ENCODE measurements at places on chromosomes 11 and 22.

DNA sequence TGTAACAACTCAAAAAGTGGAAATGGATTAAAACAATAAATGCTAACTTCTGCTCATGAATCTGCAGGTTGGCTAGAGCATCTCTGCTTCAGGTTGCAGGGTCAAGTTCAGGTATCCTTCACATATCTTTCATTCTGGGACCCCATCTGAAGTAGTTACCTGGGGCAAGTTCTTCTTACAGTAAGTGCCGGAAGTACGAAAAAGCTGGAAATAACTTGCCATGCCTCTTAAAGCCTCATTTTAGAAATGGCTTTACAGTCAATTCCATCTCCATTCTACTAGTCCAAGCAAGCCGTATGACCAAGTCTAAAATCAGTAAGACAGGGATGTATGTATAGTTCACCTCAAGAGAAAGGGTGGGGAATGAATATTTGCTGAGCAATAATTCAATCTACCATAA lies 93.7 kb downstream of the FCHSD2 start:
- no peak for DNase-seq

GRCh38 chr11:124153821-124154220 lies 29.3 kb upstream of the OR10D3 start:
- DNase-seq, result no peak

GRCh38 chr22:42984814-42985530 lies 30.0 kb downstream of the PACSIN2 start:
- no peak for DNase-seq

- no peak for DNase-seq
Observed at GRCh38 chr22:25824828-25825423, 82.9 kb downstream of the MYO18B start.

- no peak for DNase-seq
Observed at GRCh38 chr22:47035425-47035881, 273.0 kb downstream of the TBC1D22A start.

GRCh38 chr11:107991868-107992414 lies 16.8 kb upstream of the CUL5 start:
- no peak for DNase-seq

DNA sequence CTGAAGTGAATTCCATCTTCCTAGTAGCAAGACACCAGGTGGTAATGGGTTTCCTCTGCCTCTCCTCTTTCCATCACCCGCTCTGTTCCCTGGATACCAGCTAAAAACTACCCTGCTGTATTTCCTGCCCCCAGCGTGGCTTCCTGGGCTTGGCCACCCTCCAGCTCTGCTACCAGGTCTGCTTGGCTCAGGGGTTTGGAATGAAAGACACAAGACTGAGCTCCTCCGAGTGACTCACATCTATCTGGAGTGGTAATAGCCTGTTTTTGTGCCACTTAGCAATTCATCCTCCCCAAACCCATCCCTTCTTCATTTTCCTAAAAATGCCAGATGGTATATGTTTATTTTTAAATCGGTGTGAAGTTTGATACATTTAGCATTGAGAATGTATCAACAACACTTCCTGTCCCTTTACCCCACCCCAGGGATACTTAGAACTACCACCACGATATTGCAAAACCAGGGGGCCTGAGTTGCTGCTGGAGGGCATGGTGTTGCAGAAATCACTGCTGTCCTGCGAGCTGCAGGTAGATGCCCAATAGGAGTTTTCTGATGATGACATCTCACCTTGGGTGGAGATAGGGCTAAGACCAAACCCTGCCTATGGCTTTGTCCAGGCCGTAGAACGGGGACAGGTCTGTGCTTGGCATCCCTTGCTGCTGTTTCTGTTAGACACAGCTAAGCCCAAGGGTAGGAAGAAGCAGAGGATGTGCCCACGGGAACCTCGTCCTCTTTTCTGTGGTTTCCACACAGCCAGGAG lies 7.5 kb upstream of the MICAL3 start:
- DNase-seq, result no peak

All from HepG2 (cell line).